Fibroblast of villous mesenchyme (primary cell): ENCODE measurements at places on chromosomes 5 and 9. TPM values are rescaled to one million over a fixed set of nuclear protein-coding genes. Genes with fewer than 3 reads are reported as not detected.

The C9orf50 gene
- total RNA-seq = 0.32 TPM in 1 of 2 replicates, not detected in the other

The PCDHB10 gene
- total RNA-seq = under 0.01 and 0.32 TPM in 2 replicates

The ORM2 gene
- not detected in 2 replicates for total RNA-seq

- no peak for DNase-seq
Measured at GRCh38 chr5:160452036-160452435, 30.4 kb downstream of the PTTG1 start.

DNA sequence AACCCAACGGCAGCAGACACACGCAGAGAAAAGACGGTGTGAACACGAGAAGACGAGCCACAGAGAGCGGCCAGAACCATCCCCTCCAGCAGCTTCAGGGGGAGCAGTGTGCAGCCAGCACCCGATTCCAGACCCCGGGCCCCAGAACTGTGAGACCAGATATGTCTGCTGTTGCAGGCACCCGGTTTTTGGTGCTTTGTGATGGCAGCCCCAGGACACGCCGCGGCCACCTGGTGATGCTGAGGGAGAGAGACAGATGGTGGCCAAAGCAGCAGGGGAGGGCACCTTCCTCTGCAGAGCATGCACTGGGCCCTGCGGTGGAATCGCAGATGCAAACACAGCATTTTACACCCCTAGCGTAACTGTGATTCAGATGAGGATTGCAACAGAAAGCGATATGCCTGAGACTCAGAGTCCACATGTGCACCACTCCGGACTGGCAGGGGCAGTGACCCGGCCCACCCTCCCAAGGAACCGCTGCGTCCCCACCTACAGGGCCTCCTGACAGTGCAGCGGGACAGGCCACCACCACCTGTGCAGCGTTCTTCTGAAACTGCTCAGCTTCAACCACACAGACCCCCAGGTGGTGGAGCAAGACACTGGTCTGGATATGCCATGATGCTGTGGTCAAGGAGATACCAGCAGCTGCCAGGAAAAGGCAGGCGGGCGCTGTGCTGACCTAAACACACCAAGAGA, 24.0 kb downstream of the ZDHHC11B start:
- no peak for DNase-seq
